Activated CD4-positive, alpha-beta T cell treated with anti-CD3 and anti-CD28 coated beads for 1 hour (primary cell): ENCODE measurements at places on chromosomes 1 and 21.

DNA sequence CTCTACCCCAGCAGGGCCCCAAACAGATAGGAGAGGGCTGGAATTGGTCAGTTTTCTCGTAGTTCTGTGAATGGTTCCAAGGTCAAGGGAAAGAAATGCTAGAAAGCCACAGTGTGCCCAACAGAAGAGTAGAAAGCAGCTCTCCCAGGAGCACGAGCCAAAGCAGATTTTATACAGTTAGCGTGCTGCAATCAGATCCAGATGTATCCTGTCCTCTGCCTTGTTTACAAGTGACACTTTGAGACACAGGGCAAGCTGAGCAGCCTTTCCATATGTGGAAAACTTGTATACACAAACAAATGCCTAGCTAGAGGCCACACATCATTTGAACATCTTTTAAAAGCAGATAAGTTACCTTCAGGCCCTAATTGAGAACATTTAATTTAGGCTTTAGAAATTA lies 6.5 kb downstream of the VAMP3 start:
- DNase-seq = no peak

DNA sequence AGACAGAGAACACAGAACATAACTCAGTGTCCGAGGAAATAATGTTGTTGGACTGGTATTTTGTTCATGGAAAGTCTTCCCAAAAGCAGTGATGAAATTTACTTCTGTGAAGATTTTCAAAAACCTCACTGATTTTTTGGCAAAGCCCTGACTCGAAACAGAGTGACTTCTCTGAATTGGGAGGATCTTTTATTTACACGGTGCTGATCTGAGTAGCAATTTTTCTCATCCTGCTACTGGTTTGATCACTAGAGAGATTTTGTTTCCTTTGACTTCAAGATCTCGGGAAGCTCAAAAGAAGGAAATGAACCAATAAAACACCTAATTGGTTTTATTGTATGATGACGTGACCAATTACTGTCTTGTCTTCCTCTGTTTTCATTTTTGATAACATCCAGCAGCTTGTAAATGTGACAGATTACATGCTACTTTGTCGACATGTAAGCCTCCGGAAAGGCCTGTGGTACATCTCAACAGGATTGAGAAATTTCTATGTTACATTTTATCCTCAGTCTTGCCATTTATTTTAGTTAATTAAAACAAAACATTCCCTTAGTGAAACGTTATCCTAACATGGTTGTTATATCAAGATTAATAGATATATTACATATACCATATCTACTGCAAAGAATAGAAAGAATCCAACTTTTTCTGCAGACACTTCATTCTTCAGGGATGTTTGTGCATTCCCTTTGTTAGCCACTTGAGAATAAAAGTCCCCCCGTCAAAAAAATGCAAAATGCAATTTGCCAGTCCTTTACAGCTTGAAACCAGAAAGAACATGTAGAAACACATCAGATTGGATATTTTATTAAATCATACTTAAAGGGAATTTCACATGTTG lies 42.8 kb upstream of the IFI44L start:
- no peak for DNase-seq

DNA sequence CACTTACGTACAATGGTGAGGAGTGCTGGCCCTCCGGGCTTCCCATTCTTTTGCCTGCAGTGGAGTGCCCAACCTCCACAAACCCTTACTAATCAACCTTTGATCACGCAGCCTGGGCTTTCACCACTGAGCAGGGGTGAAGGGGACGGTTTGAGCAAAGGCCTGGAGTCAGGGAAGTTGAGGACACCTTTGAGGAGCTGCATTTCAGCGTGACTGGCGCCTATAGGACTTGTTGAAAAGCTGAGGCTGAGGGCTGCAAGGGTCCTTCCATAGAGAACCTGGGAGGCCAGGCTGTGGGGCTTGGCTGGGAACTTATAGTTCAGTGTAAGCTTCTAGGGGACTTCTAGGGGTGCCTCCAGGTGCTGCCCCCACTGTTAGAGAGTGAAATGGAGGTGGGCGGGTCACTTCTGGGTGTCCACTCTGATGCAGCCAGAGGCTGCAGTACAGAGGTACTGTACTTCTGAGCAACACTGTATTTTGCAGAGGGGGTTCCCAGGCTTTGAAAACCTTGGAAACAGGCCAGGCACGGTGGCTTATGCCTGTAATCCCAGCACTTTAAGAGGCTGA lies 9.8 kb downstream of the SYTL1 start:
- DNase-seq = no peak

DNA sequence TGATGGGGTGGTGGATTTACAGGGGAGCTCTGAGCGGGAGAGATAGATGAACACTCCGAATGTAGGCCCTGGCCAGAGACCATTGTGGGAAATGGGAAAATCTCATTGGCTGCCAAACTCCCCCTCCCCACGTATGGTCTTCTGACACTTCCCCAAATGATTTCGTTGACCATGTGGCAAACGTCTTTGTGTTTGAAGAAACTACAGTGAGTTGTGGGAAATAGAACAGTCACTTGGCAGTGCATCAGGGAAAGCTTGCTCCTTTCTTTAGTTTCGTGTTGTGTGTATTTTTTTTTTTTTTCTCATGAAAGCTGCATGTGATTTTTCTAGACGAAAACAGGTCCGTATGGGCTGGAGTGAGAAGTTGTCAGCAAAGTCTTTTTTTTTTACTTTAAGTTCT lies 25.0 kb upstream of the GRIK3 start:
- DNase-seq = no peak

GRCh38 chr1:75503221-75503974 lies 107.5 kb downstream of the SLC44A5 start:
- no peak for DNase-seq

- no peak for DNase-seq
Measured at GRCh38 chr1:14245954-14246353, 352.5 kb upstream of the KAZN start.

DNA sequence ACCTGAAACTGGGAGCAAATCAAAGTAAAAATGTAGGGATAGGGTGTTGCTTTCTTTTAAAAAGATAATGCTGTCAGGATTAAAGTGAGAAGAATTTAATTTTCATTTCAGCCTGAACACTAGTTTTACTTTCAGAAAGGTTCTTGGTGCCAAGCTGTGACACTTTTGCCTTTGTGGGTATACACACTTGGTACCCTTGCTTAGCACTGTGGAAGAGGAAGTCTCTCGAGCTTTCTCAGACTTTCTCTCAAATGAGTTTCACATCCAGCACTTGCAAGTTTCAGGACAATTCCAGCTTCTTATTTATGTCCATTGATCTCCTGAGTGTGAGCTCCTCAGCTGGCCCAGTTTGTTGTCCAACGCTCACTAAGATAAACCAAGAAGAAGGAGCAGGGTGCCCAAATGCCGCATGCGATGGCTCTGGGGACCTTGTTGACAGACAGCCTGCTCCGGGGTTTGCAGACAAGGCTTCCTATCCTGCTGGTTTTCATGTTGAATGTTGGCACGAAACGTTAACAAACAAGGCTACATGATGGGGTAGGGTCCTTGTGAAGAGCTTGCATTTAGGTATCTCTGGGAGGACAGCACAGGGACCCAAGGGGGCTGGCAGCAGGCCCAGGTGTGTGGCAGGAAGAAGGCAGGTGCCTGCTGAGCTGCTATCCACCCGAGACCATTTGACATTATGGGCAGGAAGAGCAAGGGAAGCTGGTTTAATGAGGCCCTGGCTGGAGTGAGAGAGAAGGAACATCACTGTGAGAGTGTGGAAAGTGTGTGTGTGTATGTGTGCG lies 79.7 kb downstream of the POFUT2 start:
- DNase-seq = no peak

- no peak for DNase-seq
Measured at GRCh38 chr1:201791779-201792173, 37.2 kb upstream of the IPO9 start.

- DNase-seq = no peak
Measured at GRCh38 chr1:66834926-66835325, 33.9 kb upstream of the INSL5 start.

DNA sequence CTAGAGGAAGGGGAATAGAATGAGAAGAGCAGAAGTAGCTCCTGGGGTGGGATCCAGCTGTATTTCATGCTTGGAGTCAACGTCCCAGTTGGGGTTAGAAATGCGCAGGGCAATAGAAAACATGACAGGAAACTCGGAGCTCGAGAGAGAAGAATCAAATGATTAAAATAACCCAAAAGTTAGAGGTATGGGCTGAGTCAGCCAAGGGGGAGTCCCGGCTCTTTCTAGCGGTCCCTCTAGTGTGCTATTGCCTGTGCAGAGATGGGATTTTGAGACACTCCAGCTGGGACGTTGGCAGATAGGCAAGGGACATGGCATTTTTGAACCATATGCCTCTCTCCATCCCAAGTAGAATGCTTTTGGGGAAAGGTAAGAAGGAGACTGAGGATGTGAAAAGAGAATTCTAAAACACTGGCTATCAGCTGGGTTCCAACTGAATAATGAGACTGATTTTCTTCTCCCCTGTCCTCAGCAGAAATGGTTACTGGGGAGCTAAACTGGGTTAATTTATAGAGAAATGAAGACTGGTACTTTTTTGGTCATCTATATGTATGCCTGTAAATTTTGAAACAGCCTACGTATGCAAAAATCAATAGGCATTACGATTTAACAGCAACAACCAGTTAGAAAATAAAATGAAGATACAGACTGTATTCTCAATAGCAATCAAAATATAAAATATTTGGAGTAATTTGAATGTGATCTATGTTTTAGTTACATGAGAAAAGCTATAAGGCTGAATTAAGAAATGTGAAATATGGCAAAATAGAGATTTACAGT lies 7.0 kb upstream of the VPS26C start:
- no peak for DNase-seq

GRCh38 chr1:92515796-92516201 lies 29.1 kb upstream of the GFI1 start:
- no peak for DNase-seq

DNA sequence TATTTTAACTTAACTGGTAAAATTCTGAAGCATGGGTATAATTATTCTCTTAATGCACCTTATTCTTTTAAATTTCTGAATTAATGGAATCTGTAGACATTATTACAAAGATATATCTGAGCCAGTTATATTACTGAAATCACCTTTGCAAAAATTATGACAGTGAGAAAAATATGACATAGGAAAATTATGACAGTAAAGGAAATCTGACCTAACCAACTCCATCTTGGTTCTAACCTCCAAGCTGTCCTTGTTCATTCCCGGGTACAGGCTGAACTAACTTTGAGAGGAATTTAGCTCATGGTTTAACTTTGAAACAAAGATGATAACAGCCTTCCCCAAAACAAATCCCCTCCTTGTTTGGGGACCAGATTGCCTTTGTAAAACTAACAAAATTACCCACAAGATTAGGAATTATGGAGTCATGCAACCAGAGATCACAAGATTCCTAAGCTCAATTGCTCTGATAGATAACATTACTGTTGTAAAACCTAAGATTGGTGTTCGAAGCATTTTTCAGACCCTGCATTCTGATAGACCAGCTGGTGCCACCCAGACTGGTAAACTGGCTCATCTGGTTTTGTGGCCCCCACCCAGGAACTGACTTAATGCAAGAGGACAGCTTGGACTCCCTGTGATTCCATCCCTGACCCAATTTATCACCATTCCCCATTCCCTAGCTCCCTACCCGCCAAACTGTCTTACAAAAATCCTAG lies 9.4 kb upstream of the CD55 start:
- DNase-seq = no peak

- DNase-seq = no peak
Measured at GRCh38 chr1:62050165-62050564, 144.5 kb upstream of the L1TD1 start.

DNA sequence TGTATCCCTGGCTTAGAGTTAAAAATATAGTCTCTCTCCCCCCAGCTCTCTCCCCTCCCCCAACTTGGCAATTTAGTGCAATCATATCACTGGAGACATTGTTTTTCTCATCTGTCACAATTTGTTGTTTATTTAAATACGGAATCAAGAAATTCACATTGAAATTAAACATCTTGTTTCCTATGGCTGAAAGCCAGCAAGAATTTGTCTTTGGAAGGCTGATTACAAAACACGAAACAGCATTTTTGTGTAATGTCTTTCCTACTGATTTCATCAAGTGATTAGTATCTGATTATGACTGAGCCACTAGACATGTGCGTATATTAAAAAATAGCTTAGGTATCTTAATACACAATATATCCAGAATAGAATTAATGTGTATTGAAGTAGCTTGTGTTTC lies 119.7 kb downstream of the LYPLAL1 start:
- no peak for DNase-seq

GRCh38 chr1:145719230-145720079 lies at the start of gene CD160:
Gene CD160, plus strand, starts transcription at chr1:145719499. Its CDS starts 8,829 bp downstream, at chr1:145728328.
- no peak for DNase-seq

- no peak for DNase-seq
Measured at GRCh38 chr1:244234009-244234643, 183.0 kb downstream of the ZBTB18 start.

- no peak for DNase-seq
Measured at GRCh38 chr1:43878440-43878839, 55.2 kb upstream of the ARTN start.

- no peak for DNase-seq
Measured at GRCh38 chr1:88812366-88812765, 79.0 kb downstream of the GTF2B start.

DNA sequence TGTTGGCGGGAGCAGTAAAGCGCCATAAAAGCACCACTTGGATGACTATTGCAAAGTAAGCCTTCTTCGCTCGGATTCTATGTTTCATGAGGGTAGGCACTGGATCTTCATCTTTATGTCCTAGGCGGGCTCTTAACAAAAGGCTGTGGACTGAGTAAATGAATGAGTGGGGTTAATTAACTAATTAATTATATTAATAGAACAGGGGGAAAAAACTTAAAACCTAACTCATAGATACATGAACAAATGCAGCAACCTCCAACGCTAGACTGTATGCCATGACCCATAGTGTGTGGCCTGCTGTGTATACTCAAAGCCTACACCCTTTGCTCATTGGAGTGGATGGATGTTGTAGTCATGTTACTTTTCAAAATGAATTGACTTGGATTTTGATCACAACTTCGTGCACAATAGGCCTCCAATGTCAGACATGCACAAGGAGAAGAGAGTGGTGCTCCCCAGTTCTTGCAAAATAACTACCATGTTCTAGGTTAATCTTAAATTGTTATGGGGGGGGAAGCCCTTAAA lies 417 bp upstream of the GFI1 start:
- no peak for DNase-seq

- no peak for DNase-seq
Measured at GRCh38 chr1:197127246-197127912, 19.1 kb downstream of the ASPM start.

DNA sequence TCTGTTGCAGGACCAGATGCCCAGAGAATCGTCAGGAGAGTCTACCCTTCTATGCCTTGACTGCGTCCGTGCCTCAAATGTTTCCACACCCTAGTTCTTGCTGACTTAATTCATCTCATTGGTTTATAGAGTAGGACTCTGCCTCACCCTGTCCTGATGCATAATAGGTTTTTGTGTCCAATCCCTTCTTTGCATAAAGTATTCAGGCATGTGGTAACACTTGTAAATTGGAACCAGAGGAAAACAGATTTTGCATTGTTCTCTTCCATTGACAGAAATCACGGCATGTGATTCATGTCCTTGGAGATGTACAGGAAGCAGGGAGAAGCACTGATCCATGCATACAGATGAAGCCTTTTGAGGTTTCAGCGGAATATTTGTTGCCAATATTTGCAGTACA lies 29.5 kb downstream of the PLPPR5 start:
- no peak for DNase-seq

GRCh38 chr1:242185731-242186130 lies 186.8 kb upstream of the MAP1LC3C start:
- DNase-seq = no peak

GRCh38 chr1:17187051-17187450 lies 17.9 kb upstream of the PADI1 start:
- no peak for DNase-seq

- no peak for DNase-seq
Measured at GRCh38 chr1:23914921-23915320, 1.8 kb upstream of the CNR2 start.

- no peak for DNase-seq
Measured at GRCh38 chr1:67342076-67342890, 34.6 kb downstream of the IL12RB2 start.
